ENCODE measurements at places on chromosomes 4 and X. TPM values are rescaled to one million over a fixed set of nuclear protein-coding genes. Genes with fewer than 3 reads are reported as not detected.

- DNase-seq: peak; percentile 59
These were observed 119.8 kb downstream of the PPARGC1A start for GRCh38 chr4:23770011-23770410.

- DNase-seq: no peak
These were observed 57.4 kb downstream of the MOSPD2 start for GRCh38 chrX:14930663-14931062.

DNA sequence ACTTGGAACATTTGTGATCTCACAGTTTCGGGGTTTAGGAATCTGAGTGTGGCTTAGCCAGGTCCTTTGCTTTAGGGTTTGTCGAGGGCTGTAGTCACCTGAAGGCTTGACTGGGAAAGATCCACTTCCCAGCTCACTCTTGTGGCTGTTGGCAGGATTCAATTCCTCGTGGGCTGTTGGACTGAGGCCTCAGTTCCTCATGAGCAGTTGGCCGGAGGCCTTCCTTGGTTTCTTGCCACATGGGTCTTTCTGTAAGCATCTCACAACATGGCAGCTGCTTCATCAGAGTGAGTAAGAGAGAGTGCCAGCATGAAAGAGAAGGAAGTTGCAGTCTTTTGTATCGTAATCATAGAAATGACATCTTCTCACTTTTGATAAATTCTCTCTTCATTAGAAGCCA, 11.1 kb downstream of the TXLNG start:
- no peak for DNase-seq

GRCh38 chr4:55087913-55088260, 37.5 kb downstream of the KDR start:
- DNase-seq: no peak

DNA sequence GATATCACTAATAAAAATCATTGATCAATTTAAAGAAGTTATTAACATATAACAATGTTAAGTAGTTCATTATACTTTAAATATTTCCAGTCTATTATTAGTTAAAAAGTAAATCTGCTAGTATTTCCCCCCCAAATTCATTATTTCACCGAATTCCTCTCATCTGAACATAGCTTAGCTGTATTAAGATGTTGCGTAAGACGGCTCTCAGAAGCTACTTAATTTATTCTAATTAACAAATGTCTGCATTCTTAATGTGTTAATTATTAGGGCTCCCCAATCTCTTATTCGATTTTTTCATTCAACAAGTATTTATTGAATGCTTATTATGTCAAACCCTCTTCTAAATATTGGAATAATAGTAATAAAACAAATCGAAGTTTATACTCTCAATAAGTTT, 290.7 kb downstream of the TRIML1 start:
- no peak for DNase-seq

Gene HSPA4L
- total RNA-seq: 6.5 TPM

Gene PSMD10
- 72.2 TPM for total RNA-seq

Gene NAP1L2
- under 0.01 TPM for total RNA-seq

Data from fibroblast of villous mesenchyme (primary cell).